ENCODE measurements at places on chromosomes 3 and 15. TPM values are rescaled to one million over a fixed set of nuclear protein-coding genes. Genes with fewer than 3 reads are reported as not detected.

DNA sequence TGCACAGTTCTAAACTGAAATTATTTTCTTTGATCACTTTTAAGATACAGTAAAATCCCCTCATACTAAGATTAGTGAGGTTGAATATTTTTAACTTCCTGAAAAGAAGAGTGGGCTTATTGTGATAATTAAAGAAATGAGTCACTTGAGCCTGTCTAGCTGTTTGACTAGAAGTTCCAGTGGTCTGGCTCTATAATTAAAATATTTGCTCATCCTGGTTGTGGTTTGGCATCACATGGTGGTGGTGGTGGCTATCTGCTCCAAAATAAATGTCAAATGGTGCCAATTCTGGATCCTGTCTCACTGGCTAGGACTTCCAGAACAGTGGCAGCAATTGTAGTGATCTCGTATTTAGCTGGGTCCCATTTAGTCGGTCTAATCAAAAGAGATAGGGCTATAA lies 8.6 kb upstream of the TEX9 start:
- no peaks in the 10 kb centered on the region for H3K36me3 ChIP-seq
- H3K27ac ChIP-seq, result no peak overlapping the region
- no peaks in the 10 kb centered on the region for H3K27me3 ChIP-seq
- no peak for DNase-seq
- H3K4me3 ChIP-seq, result no peak overlapping the region

DNA sequence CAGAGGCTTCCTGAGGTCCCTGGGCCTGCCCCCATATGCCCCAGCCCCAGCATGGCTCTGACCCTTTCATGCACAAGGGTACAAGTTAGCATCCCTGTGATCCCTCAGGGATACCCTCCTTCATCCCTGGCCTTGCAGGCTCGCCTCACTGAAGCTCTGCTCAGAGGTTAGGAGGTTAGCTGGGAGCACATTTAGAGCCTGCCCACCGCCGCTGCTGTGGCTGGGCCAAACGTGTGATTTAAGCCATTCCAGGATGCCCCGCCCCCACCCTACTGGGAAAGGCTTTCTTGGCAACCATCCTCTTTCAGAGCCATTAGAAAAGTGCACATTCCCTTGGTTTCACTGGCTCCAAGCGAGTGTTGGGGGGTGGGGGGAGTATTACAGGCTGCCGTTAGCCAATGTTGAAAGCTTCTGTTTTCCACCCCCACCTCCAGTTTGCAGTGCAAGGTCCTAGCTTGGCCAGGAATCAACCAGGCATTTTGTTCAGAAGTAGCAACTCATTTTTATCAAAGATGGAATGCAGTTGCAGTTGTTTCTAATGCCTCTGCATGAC lies 6.3 kb upstream of the HES1 start:
- no peak overlapping the region for H3K27ac ChIP-seq
- no peaks in the 10 kb centered on the region for H3K36me3 ChIP-seq
- no peak for DNase-seq
- H3K4me1 ChIP-seq, result peaks cover 16% of the 10 kb centered on the region
- H3K4me3 ChIP-seq, result no peak overlapping the region

DNA sequence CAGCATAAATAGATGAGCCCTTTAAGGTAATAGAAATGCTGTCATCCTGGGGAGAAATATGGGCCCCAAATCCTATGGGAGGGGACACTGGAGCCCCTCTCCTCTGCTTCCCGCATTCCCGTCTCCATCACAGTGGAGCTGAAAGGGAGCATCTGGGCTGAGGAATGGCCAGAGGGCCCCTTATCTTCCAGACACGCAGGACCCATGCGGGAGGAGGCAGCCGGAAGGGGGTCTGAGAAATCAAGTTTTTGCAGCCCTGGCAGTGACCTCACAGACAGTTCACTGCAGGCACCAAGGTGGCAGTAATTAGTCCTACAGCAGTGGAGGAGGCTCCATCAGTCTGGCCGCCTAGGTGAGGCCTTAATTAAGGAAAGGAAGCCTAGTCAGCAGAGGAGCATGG lies 80.2 kb downstream of the RAB11A start:
- no peak overlapping the region for H3K27ac ChIP-seq
- DNase-seq, result no peak
- H3K27me3 ChIP-seq, result no peaks in the 10 kb centered on the region
- H3K4me3 ChIP-seq, result no peak overlapping the region
- H3K36me3 ChIP-seq, result no peaks in the 10 kb centered on the region
- H3K4me1 ChIP-seq, result no peaks in the 10 kb centered on the region

- peaks cover 12% of the 10 kb centered on the region for H3K4me1 ChIP-seq
- no peaks in the 10 kb centered on the region for H3K27me3 ChIP-seq
- H3K4me3 ChIP-seq, result no peak overlapping the region
- DNase-seq, result no peak
- no peaks in the 10 kb centered on the region for H3K36me3 ChIP-seq
Observed at GRCh38 chr3:139293665-139294023, 50.2 kb upstream of the MRPS22 start.

IL17RB gene
- not detected for total RNA-seq

- no peaks in the 10 kb centered on the region for H3K36me3 ChIP-seq
- no peak overlapping the region for H3K4me3 ChIP-seq
- no peaks in the 10 kb centered on the region for H3K4me1 ChIP-seq
- no peak for DNase-seq
- H3K27ac ChIP-seq, result no peak overlapping the region
- no peaks in the 10 kb centered on the region for H3K27me3 ChIP-seq
Observed at GRCh38 chr15:66786708-66787488, 84.9 kb downstream of the SMAD6 start.

GRCh38 chr3:182388506-182388905 lies 404.8 kb upstream of the ATP11B start:
- no peak overlapping the region for H3K4me3 ChIP-seq
- DNase-seq, result no peak
- H3K4me1 ChIP-seq, result no peaks in the 10 kb centered on the region
- no peak overlapping the region for H3K27ac ChIP-seq
- H3K36me3 ChIP-seq, result no peaks in the 10 kb centered on the region

DNA sequence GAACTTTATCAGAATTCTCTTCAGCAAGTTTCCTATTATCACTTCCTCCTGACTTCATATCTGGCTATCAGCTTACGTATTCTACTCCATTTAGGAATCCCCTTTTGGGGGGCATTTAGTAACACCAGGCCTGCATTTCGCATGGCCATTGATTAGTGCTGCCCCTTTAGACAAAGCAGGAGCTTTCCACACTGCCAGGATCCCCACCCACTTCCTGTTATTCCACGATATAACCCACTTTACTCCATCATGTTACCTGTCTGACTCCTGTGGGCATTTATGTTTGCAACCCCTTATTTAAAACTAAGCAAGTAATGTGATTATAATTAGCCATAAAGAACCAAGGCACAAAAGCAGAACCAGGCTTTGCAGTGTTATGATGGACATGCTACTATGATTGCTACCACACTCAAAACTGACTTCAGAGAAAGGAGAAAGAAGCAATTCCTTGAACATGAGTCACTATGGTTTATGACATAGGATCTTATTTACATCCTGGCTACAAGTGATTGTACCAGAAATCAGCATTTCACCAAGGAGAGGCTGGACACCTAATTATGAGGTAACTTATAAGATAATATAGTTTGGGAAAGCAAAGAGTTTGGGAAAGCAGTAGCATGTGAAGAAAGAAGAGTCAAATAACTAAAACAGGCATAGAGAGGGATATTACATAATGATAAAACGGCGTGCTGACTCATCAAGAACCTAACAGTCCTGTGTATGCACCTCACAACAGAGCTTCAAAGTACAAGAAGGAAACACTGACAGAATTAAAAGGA lies 96.3 kb downstream of the IGSF11 start:
- no peak for DNase-seq
- no peaks in the 10 kb centered on the region for H3K4me1 ChIP-seq
- H3K4me3 ChIP-seq, result no peak overlapping the region

- peak overlapping the region; percentile 89 for H3K4me3 ChIP-seq
- no peaks in the 10 kb centered on the region for H3K27me3 ChIP-seq
- H3K27ac ChIP-seq, result peak overlapping the region; percentile 99
- peaks cover 41% of the 10 kb centered on the region for H3K4me1 ChIP-seq
- H3K36me3 ChIP-seq, result no peaks in the 10 kb centered on the region
Observed at GRCh38 chr3:195441992-195442572, 738 bp downstream of the ACAP2 start.

CPN2 gene
- not detected for total RNA-seq

ATP13A5 gene
- not detected for total RNA-seq

DNA sequence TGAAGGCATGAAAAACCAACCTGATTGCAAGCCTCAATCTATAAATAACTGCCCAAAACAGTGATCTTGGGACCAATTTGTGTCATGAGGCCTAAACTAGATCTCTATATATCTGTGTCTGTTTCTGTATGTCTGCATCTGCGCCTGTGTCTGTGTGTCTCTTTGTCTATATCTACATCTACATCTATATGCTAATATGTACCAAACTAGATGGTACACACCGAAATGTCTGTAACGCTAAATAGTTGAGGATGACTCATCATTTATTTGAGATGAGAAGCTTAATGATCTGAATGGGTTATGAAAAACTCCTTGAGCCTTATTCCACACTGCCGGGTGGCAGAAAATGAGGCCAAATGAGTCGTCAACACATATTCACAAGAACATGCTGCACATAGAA lies 982.3 kb downstream of the ROBO2 start:
- no peak overlapping the region for H3K27ac ChIP-seq
- no peaks in the 10 kb centered on the region for H3K27me3 ChIP-seq
- DNase-seq, result no peak
- no peaks in the 10 kb centered on the region for H3K36me3 ChIP-seq

GOLGA6D gene
- total RNA-seq, result not detected

DNA sequence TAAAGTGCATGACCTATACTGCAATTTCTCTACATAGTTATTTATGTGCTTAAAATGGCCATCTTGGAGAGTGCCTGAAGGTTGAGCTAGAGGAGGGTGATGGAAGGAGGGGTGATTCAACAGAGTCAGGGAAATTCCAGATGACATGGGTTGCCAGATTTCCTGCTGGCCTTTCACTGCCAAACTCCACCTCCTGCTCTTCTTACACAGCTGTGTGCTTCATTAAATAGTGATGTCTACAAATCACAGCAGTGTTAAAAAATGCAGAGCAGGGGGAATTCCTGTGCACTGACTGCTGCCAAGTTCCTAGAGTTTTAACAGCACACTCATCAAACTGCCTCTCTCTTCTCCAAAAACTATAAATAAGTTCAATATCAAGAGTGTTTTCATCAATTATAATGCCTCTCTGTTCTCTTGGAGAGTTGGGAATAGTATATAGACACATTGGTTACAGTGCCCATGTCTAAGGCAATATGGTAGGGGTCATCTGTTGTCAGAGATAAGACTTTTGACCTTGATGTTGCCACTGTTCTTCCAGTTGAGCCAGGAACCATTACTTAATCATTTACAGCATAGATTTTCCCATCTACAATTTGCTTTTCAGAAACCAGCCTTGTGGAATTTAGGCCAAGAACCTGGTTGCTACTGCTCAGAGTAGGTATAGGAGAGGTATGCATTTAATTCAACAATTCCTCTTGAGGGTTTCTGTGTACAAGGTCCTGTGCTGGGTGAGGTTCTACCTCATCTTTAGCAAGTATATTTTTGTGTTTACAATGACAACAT lies 79.6 kb downstream of the TP63 start:
- peaks cover 15% of the 10 kb centered on the region for H3K4me1 ChIP-seq
- no peak overlapping the region for H3K27ac ChIP-seq
- no peaks in the 10 kb centered on the region for H3K27me3 ChIP-seq
- DNase-seq, result no peak
- H3K36me3 ChIP-seq, result no peaks in the 10 kb centered on the region
- H3K4me3 ChIP-seq, result no peak overlapping the region
